ENCODE measurements at places on chromosomes 3 and 15. TPM values are rescaled to one million over a fixed set of nuclear protein-coding genes. Genes with fewer than 3 reads are reported as not detected.
A peak's percentile ranks its signal among the peaks of the same experiment; 100 is the strongest.

DNA sequence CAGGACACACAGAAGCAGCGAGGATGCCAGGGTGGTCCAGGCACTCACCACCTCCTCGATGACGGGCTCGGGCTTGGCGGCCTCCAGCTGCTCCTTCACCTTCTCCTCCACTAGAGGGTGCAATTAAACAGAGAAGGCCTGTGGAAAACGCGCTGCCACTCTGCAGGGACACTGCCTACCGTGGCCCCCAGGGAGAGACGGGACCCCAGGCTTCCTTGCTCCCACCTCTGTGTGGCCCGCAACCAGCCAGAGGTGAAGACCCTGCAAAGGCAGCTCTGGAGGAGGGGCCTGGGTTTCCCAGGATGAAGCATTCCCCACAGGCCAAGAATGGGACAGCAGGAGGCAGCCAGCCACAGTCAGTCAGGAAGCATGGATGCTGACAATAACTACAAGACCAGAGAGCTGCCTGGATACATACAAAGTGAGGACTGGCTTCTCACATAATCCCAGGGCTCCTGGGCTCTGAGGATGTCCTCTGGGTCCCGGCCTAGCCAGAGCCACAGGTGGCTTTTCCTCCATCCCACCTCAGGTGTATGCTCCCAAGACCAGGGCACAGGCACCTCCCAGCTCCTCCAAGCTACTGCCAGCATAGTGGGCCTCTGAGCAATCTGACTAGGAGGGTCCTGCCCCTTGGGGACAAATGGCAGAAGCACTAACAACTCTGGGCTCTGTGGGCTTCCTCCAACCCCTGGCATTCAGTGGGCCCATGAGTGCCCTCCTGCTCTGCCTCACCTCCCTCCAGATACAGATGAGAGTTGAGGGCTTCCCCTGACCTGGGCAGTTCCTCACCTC is 46.2 kb downstream of the PTH1R start:
- DNase-seq = peak; percentile 74

DNA sequence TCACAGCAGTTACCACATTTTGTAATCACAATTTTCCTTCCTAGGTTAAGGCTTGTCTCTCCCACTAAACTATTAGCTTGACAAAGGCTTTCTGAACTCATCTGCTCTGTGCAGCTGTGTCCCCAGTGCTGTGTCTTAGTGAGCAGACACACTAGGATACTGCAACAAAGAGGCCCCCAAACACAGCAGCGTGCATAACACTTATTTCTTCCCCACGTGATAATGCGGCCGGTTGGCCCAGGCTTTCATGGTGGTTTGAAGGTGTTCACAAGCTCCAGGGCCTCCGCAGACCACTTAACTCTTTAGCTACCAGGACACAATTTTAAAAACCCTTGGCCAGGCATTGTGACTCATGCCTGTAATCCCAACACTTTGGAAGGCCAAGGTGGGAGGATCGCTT is 2.2 kb upstream of the HDAC11 start:
- DNase-seq = no peak

Gene ATP8B4
- 6.9 TPM for total RNA-seq

Gene CD200
- total RNA-seq = 49.7 TPM

Gene TMCO5A
- total RNA-seq = not detected
